ENCODE measurements at places on chromosomes 4 and X.

- no peak for DNase-seq
These were observed 33.5 kb upstream of the DCX start for GRCh38 chrX:111445485-111445884.

GRCh38 chr4:139761461-139761860 is 95.8 kb downstream of the MGST2 start:
- DNase-seq = no peak

DNA sequence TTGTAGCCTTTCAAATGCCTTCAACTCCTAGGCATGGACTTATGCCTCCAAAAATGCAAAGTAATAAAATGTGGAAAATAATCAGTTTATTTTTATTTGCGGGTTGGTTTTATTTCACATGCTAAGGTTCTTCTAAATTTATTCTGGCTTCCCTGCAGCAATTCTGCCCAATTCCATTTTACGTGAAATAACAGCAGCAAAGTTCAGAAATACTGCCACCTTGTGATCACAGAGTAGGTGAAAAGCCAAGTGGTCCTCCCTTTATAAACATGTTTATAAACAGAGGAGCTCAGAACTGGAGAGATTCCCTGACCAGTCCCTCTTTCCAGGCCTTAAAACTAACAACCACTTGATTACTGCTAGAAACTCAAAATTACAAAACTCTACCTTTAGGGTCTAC is 14.7 kb upstream of the DCHS2 start:
- DNase-seq = no peak

- DNase-seq = no peak
These were observed 567.4 kb downstream of the IQCM start for GRCh38 chr4:149248191-149248764.

DNA sequence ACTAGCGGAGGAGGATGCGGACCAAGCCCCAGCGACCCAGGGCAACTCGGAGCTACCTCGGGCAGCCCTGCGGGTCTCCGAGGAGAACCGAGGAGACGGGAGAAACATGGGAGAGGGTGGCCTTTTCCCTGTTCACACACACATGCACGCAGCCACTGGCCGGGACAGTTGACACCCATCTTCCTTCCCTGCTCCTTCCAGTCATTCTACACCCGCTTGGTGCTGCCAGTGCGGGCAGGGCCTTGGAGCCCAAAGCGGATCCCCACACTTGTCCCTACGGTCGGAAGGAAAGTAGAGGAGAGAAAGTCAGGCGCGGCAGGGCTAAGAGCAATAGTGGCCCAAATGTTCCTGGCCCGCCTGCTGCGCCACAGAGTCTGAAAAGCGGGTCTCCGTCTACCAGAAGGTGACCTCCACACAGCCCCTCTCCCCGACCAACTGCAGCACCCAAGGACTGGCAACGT is 1.1 kb upstream of the PPP3CA start:
- DNase-seq = no peak

DNA sequence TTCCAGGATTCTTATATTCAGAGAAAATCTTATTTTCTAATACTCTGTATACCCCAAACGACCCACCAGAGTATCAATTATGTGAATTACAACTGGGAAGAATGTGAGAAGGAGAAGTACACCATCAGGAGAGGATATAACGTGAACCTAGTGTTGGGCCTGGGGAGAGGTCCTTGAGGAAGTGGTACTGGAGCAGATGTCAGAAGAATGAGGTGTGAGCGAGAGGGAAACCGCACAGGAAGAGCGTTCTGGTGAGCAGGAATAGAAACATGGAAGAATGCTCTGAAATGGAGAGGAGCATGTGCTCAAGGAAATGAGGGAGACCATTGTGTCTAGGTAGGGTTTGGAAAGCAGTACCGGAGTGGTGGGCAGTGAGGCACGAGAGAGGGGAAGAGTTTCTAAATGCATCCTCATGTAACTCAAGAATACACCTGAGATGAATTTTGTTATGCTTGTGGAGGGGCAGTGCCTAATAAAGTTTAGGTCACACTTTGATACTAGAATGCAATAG is 151.6 kb downstream of the GRID2 start:
- DNase-seq = no peak

- no peak for DNase-seq
These were observed 17.2 kb upstream of the VEGFD start for GRCh38 chrX:15401378-15401777.

GRCh38 chr4:56445699-56446098 is 9.6 kb downstream of the PAICS start:
- no peak for DNase-seq

DNA sequence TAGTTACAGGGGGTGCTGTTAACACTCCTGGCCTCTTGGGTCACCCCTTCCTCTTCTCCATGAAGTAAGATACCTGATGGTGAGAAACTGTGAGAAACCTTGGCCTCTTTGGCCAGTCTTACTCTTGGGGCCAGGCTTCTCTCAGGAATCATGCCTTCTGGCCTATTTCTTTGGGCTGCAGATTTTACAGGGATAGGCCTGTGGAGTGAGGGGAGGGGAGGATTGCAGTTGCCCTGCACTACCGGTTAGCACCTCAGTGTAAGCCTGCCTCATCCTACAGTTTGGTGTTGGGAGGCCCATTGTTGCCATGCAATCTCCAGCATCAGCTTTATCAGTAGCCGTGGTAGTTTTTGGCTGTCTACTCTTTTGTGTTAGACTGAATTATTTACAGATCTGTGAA is 7.6 kb upstream of the PGRMC2 start:
- no peak for DNase-seq

DNA sequence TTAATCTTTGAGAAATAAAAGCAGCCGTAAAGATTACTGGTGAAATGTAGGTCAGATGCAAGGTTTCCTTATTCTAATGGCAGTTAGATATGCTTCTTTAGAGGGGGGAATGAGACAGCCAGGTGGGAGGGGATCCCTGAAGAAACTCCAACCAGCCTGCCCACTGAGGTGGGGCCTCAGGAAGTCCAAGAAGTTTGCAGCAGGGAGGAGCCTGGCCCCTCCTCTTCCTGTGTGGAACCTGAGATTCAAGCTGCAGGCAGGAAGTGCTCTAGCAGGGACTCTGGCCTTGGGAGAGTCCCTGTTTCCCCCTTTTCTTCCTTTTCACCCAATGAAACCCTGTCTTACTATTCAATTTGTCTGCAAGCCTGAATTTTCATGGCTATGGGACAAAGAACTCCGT is 101.4 kb upstream of the SLITRK2 start:
- DNase-seq = no peak

Data from activated naive CD8-positive, alpha-beta T cell treated with anti-CD3 and anti-CD28 coated beads, Interleukin-2, amount 50 U/mL, for 16 hours (primary cell).